ENCODE measurements at places on chromosomes 7 and 10.

- no peak for DNase-seq
Measured at GRCh38 chr7:107315716-107316220, 147.0 kb downstream of the HBP1 start.

DNA sequence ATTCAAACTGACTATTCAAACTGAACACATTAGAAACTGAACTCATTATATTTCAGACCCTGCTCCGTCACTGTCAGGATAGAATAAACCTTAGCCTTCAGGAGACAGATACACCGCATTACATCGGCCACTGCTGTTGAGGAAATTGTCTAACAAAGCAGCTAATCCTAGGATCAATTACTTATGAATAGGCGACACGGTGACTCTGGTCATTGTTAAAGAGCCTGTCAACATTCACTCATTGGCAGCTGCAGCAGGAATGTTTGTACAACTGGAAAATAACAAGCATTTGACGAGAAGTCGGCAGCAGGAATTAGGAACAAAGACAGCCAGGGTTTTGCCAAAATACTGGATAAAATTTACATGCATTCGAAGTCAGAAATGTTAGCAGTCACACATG lies 112.0 kb upstream of the MKX start:
- no peak for DNase-seq

- DNase-seq = no peak
Measured at GRCh38 chr10:3178042-3178441, 5.5 kb upstream of the PITRM1 start.

DNA sequence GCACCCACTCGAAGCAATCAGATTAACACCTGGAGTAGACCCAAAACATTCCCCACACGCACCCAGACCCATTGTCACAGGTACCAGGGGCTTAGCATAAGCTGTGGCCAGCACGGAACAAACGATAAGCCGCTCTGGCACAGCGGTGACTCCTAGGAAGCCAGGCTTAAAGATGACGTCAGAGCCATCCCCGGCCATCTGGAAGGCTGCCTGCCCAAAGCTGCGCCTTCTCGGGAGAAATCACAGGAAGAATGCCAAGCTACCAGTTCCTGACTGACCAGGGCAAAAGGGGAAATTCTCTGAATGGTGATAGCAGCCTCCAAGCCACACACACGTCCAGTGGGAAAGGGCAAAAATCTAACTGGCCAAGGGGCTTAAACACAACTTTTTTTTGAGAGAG lies 13.0 kb upstream of the WIPI2 start:
- peak; percentile 22 for DNase-seq

- no peak for DNase-seq
Measured at GRCh38 chr10:74923556-74923955, 97.2 kb downstream of the KAT6B start.

GRCh38 chr10:102633287-102633686 lies 11.0 kb upstream of the TRIM8 start:
- DNase-seq = no peak

- no peak for DNase-seq
Measured at GRCh38 chr10:77448226-77448625, 189.4 kb downstream of the KCNMA1 start.

DNA sequence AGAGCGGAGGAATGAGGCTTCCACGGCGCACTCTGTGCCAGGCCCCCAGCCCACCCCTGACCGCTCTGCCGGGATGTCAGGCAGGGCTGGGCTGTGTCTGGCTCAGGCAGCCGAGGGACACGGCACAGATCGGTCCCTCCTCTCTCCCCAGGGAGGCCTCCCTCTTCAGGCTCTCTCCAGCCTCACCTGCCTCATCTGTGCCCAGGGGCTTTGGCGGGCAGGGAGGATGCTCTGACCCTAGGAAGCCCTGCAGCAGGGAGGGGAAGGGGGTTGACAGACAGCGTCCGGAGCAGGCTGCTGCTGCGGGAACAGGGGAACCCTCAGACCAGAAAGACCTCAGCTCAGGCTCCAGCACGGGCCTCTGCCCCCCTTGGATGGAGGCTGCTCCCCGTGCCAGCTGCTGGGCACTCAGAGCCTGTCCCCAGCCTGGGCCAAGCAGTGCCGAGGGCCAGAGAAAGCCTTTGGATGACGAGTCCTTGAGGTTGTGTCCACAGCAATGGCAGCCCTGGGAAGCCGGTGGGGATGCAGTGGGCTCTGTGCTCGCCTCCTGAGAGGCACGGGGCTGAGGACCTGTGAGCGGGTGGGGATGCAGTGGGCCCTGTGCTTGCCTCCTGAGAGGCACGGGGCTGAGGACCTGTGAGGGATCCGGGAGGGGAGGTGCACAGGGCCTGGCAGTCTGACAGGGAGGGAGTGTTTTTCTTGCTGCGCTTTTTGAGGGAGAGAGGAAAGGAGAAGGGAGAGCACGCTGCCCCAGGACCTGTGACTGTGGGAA lies 66.9 kb downstream of the FOXL3 start:
- no peak for DNase-seq

DNA sequence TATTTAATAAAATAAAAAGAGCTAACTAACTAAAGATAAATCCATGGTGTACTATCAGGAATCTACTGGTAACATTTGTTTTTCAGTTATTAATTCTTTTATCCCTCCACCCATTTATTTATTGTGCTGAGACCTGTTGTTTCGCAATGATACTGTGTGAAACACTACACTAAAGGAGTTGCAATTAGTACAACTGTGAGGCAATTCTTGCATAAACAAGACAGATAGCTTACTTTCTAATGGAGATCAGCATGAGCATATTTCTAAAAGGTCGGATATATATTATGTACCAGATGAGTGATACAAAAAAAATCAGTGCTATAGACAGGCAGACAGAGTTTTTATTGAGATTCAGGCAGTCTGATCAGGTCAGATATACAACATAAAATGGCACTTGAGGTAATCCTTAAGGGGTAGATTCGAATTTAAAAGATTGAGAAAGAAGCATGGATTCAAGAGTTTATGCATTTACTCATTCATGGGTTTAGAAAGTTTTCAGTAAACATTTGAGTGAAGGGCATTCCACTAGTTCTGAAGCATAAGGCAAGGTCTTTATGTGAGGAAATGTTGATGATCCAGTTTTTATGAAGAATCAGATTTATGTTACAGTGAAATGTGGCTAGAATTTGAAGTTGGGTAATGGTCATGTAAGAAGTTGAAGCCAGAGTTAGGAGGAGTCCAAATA lies 147.6 kb downstream of the POLR1F start:
- DNase-seq = no peak

- no peak for DNase-seq
Measured at GRCh38 chr10:49023752-49024151, 84.1 kb upstream of the LRRC18 start.

GRCh38 chr10:73853196-73853595 lies 21.2 kb downstream of the CAMK2G start:
- DNase-seq = no peak

- DNase-seq = peak; percentile 82
Measured at GRCh38 chr7:75968561-75969001, 25.8 kb downstream of the TMEM120A start.

DNA sequence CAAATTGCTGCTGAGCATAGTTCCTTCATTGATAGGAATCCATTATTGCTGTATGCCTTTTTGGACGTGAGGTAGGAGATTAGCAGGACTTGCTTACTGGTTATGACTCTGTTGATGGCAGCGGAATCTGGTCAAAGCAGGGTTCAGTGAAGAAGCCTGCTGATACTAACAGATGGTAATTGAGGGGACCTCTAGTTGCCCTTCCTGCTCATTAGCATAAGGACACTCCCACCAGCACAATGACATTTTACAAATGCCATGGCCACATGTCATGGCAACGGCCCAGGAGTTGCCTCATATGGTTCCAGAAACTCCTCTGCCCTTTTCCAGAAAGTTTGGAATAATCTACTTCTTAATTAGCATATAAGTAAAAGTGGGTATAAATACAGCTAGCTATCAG lies 417.5 kb downstream of the CDC14C start:
- DNase-seq = no peak

DNA sequence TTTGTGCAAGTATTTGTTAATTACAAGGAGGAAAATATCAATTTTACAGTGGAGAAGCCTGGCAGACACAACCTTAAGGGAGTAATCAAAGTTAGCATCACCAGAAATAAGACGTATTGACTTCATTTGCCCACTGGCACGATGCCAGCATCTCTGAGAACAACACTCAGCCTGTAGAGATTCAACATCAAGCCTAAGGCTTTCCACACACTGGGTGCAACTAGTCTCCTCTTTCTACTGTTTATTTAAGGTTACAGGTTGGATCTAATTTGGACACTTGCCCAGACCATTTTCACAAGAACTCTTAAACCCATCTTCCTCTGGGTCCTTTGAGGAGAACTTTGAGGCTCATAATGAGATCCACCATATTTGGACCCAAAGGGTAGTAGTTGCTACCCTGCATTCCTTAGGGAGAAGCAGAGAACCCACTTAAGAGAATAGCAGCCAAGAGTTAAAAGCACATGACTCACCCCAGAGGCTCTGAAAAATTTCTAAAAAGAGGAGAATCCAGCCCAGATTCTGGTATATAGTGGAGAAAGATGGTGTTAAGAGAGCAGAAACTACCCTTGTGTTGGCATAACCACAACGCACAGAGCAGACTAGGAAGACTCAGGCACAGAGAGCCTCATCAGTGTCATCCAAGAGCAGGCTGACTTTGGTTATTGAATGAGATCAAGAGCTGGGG lies 97.3 kb downstream of the CCDC71L start:
- no peak for DNase-seq

GRCh38 chr10:34116681-34117271 lies 698.3 kb downstream of the PARD3 start:
- no peak for DNase-seq

GRCh38 chr10:36171953-36172940 lies 530.2 kb upstream of the FZD8 start:
- DNase-seq = no peak

- no peak for DNase-seq
Measured at GRCh38 chr10:112912410-112912928, 37.6 kb upstream of the TCF7L2 start.

- DNase-seq = no peak
Measured at GRCh38 chr10:11538834-11539190, 72.6 kb downstream of the USP6NL start.

- no peak for DNase-seq
Measured at GRCh38 chr7:133310232-133310862, 57.5 kb downstream of the EXOC4 start.

DNA sequence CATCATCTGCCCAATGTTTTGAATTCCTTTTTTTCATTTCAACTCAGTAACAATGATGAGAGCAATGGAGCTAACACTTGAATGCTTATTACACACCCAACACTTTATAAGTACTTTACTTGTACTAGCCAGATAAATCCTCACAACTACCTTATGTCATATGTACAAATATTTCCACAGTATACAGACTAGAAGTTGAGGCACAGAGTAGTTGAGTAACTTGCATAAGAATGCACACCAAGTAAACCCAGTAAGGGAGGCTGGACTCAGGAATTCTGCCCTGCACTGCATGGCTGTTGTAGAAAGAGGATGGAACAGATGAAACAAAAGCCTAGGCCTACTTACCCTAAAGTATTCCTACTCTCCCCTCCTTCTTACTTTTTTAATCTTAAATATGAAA lies 15.8 kb downstream of the DPY19L1 start:
- DNase-seq = no peak

DNA sequence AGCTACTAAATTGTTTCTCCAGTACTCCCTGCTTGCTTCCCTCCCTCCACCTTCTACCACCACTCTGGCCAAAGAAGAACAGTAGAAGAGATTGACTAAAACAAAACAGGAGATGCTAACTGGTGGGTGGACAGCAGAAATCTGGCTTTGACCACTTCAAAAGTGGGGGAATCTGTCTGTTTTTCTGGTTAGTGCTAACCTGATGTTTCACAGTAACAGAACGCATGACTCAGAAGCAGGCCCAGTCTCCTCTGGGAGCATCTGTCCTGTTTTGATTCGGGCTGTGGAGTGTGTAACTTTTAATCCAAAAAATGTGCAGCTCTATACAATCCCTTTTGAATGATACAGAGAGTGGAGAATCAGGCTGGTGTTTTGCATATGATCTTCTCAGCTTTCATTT lies 32.7 kb upstream of the ZNF438 start:
- DNase-seq = no peak

GRCh38 chr10:31942892-31943291 lies 14.3 kb upstream of the ARHGAP12 start:
- no peak for DNase-seq

- no peak for DNase-seq
Measured at GRCh38 chr7:55124989-55125875, 106.4 kb downstream of the EGFR start.

DNA sequence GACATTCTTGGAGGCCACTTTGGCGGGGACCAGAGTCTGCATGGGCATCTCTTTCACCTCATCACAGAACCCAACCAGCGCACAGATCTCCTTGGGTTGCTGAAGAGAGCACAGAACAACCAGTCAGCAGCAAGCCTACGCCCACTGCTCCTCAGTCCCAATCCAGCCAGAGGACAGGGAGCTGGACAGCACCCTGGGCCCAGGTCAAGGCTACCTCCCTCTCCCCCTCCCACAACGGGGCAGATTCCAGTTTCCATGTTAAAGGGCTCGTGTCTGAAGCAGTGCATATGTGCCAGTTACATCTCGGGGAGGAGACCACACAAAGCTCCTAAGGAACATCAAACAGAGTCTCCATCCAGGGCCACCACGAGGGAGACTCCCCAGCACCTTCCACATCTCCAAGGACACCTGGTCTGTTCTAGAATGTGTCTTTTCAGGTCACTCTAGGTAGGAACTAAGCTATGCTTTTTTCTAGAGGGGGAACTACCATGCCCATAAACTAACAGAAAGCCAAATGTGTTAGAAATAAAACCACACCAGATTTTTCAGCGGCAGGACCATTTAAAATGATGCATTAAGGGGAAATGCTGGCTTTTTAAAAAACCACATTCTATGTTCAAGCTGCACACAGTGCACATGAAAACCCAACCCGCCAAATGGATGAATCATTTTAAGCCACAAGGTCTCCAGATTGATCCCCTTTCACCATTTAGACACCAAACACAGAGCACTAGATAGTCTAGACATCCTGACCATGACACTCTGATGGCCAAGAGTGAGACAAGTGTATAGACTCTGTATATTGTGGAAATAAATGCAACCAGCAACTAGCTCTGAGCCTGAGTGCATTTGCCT lies 28.9 kb downstream of the PSAP start:
- DNase-seq = no peak

- no peak for DNase-seq
Measured at GRCh38 chr10:76033457-76034196, 602.2 kb downstream of the LRMDA start.

Data from midbrain (tissue), 1 donor.